NCI-H187 treated with DMSO at 0.1 percent for 48 hours (cell line): ENCODE measurements at places on chromosomes 4 and X.

DNA sequence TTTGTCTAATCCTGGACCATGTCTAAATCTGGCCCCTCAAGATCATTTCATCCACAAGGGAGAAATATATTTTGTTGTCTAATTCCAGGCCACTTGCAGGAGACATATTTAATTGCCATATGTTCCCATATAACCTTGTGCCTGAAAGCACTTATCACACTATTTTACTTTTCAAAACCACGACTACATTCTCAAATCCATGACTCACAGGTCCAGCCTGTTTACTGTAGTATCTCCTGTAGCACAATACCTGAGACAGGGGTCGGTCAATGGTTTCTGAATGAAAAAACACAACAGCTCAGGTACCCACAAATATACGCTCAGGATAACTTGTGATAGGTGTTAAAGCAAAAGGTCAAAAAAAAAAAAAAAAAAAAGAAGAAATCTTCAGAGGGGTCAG, 60.9 kb downstream of the SEC24D start:
- DNase-seq: no peak

- DNase-seq: no peak
Observed at GRCh38 chr4:153252122-153252521, 47.9 kb downstream of the TRIM2 start.

- no peak for DNase-seq
Observed at GRCh38 chrX:39938466-39938865, 159.3 kb downstream of the BCOR start.

DNA sequence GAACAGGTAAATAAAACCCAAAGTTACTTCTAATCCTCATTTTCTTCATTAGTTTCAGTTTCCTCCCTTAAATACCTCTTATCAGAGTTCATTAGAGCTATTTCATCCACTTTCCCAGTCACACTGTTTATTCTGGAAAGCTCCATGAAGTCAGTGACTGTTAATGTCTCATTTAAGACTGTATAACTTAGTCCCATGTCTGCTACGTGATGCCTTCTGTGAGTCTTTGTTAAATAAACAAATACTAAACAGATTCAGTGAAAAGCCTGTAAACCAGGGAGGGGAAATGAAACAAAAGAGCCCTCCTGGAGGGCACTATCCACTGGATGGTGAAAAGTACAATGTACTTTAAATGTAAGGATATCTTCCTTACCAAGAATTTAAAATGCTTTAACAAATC, 24.7 kb downstream of the ACE2 start:
- DNase-seq: no peak

- DNase-seq: no peak
Observed at GRCh38 chr4:121765368-121765705, 373 bp upstream of the SMIM43 start.

DNA sequence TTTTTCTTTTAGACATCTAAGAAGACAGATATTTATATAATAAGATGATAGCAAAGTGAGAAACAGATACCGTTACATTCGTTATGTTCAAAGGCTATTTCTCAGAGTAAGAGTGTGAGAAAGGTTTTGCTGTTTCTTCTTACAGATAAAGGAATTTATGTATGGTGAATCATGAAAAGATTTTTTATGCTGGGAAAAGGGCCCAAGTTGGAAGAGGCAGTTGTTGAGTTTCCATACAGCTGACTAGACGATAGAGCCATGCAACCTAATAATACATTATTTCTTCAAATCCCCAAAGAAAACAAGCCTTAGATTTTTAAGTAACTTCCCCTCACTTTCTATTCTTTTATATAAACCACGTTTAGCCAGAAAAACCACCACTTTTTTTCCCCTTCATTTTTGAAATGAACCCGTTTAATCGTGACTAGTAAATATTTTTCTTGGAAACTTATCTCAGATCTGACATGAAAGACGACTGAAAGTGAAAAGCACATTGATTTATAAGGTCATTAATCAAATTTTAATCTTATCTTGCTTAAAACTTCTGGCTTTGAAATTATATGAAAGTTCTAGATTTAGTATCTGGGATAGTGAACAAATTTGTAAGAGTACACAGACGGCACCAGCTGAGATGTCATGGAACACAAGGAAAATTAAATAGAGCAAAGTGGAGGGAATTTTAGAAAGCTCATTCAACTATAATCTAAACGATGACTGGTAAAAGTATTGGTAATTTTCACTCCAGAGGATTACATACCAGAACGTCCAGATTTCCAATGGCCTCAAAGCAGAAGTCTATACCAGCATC, 10.9 kb downstream of the ADH6 start:
- DNase-seq: no peak

DNA sequence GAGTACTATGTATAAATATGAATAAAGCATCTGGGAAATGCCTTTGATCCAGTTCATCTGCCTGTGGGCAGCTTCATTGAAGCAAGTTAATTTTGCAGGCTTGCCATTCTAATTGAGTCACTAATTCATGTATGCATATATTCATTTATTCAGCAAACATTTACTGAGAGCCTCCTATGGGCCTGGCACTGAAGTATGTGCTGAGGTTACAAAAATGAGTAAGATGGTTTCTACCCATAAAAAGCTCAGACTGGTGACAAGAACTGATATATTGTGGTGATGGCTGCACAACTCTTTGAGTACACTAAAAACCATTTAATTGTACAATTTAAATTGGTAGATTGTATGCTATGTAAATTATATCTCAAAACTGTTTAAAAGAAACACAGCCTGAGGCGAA, 1.1 kb upstream of the MRPL1 start:
- DNase-seq: no peak

DNA sequence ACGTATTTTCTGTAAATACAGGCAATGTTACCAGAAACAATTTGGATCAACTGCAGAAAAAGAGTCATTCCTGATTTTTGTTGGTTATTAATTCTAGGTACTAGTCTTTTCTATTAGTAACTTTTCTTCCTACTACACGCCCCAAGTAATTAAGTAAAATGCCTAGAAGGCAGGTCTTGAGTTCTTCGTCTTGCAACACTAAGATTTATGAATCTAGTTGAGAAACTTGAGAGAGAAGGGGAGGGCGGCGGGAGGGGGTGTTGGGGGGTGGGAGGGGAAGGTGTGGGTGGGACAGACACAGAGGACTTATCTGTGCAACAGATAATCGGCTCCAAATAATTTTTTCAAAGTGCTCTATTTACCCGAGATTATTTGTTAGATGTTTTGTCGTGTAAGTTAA, 3.0 kb downstream of the RAP2C start:
- DNase-seq: no peak

DNA sequence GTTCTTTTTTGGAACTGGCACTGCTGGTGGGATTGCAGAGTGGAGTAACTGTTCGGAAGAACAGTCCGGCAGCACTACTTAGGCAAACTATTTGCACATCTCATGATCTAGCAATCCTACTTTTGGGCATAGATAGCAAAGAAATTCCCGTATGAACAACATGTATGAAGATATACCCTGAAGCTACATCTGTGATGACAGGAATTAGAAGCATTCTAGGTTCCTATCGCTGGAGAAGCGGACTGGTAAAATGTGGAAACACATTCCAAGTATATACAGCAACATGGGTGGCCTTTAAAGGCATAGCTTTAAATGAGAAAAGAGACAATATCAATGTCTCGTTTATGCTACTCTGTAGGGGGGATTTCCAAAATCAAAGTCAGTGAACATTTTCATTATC, 3.1 kb downstream of the DCAF16 start:
- DNase-seq: no peak

DNA sequence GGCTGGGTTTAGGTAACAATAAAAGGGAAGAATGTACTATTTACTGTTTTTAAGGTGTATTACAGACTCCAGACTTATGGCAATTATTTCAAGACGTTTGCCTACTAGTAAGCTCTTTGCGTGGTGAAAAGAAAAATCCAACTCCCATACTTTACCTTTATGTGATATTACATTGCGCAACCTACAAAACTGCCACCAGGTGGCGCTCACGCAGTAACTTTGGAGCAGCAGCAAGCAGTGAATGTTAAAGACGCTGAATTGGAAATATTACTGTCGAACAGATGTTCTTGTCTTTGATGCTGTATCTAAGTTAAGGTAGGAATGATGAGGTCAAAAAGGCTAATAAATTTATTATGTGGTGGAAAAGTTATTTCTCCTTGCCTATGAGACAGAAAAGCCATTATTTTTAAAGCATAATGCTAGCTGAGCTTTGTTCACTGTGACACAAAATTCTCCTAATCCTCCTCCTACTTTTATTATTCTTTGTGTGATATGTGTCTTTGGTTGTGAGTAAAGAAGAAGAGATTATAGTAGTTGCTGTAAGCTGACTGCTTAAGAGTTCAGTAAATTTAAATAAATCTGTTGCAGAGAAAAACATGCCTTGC, 1099.8 kb upstream of the TENM3 start:
- peak; percentile 1 for DNase-seq

- DNase-seq: no peak
Observed at GRCh38 chr4:40669504-40669903, 39.8 kb upstream of the RBM47 start.
